Foreskin fibroblast (primary cell): ENCODE measurements at places on chromosomes 16 and 17.

DNA sequence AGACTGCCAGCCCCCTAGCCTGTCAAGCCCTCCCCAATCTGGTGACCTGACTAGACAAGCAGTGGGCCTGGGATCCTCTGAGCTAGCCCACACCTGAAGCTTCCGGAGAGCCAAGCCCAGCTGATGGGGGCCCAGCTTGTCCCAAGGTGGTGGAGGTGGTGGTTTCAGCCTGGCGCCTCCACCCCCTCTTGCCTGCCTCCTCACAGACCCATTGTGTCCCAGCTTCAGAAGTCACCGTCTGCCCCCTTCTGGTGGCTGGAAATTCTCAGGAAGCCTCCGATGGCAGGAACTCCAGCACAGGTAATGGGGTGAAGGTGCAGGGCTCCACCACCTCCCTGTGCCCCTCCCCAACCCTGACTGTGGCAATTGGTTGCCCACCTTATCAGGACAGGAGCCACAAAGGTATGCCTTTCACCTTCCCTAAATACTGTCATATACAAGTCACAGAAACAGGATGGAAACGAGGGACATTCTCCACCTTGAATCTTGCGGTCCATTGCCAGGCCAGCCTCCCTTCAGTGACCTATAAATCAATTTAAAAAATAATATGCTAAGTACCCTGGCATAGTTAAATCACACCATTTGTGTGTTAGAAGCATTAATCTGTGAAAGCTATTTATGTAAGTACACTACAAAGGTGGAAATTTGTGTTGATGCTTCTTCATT is 66.0 kb upstream of the ZNF423 start:
- DNase-seq: peak; percentile 54

- DNase-seq: no peak
Measured at GRCh38 chr17:58671969-58672368, 19.9 kb downstream of the TEX14 start.

DNA sequence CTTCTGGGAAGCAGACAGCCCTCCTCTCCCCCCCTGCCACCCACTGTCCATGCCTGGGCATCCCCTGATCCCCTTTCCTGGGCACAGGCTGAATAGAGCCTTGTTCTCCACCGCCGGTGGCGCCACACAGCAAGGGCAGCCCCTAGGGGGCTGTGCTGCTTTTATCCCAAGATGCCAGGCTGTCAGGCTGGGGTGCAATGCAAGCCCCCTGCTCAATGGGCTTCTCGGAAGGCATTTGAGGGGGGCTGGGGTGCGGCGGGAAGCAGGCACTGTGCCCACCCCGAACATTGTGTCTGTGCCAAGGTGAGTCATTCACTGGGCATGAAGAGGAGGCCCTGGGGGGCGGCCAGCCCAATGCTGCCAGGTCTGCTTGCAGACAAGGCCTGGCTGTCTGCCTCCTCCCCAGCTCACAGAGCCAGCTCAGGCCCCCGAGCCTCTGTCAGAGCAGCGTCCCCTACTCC is 1.5 kb upstream of the GFAP start:
- DNase-seq: peak; percentile 24

- DNase-seq: no peak
Measured at GRCh38 chr17:18993905-18994526, 10.5 kb downstream of the FAM83G start.

DNA sequence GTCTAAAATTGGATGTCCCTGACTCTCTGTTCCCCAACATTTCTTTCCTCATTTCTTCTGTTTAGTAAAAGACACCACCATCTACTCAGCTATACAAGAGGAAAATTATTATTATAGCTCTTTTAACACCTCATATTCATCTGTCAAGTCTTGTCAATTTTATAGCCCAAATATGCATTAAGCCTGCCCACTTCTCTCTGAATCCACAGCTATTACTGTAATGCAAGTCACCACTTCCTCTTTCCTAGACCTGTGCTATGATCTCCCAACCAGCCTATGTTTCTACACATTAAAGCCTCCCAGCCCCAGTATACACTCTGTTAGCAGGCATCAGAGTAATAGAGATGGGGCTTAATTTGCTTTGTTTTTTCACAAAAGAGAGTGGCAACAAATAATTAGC is 252.9 kb downstream of the GRIN2A start:
- no peak for DNase-seq

DNA sequence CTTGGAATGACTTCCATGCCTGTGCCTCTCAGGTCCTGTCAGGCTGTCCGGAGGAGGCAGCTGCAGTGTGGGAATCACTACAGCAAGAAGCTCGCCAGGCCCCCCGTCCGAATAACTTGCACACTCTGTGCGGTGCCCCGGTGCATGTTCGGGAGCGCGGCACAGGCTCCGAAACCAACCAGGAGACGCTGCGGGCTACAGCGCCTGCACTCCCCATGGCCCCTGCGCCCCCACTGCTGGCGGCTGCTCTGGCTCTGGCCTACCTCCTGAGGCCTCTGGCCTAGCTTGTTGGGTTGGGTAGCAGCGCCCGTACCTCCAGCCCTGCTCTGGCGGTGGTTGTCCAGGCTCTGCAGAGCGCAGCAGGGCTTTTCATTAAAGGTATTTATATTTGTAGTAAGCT is 1.3 kb downstream of the NRN1L start:
- DNase-seq: no peak

- DNase-seq: peak; percentile 99
Measured at GRCh38 chr17:44186307-44187130, at the start of gene TMUB2. TSS of gene TMUB2 (plus strand) at chr17:44186972. CDS start at chr17:44187709, 737 bp downstream.

DNA sequence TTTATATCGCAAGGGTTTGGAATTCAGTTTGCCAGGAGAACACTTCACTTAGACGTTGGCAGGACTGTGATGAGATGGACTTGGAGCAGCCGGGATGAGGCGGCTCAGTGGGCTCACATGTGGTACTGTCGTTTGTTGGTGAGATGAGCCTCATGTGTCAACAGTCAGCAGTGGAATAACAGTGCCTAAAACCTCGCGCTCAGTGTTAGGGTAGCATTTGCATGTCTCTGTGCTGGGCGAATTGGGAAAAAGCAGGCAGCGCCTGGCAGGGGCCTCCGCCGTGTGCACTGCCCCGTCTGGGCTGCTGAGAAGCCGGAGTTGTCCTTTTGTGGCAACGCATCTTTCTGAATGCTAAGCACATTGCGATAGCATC is 49.7 kb downstream of the CRISPLD2 start:
- DNase-seq: no peak

DNA sequence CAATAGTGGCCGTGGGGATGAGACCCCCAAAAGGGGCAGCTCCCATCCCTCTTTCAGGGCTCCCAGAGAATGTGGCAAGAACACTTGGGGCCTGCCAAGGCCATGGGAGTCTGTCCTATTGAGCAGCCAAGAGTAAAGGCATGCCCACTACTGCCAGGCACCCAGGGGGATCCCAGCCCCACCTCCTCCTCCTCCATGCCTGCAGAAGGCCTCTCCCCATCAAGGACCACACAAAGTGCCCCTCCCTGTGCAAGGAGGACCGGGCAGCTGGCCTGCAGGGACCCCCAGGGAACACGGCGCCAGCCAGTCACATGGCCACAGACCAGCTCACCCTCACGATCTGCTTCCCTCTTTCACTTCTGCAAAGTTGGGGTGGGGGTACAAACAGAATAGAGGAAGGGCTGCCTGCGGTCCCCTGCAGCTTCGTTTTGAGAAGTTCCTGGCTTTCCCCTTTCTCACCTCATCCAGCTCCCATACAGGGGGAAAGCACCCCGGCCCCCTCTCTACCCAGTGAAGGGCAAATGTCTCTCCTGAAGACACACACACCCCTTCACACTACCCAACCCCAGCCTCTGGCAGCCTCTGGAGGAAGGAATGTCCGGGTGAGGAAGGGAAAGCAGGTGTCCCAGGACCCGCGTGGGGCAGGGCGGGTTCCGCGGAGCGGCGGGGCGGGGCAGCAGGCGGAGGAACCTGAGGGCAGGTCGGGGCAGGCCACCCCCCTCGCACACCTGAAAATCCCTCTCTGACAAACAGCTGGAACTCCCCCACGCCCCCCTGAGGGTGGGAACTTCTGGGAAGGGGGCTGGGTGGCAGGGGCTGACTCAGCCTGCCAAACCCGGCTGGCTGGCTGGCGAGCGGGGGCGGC is 2.0 kb downstream of the PPP1R9B start:
- peak; percentile 71 for DNase-seq

- DNase-seq: peak; percentile 62
Measured at GRCh38 chr17:46167826-46168569, 25.2 kb downstream of the KANSL1 start.

DNA sequence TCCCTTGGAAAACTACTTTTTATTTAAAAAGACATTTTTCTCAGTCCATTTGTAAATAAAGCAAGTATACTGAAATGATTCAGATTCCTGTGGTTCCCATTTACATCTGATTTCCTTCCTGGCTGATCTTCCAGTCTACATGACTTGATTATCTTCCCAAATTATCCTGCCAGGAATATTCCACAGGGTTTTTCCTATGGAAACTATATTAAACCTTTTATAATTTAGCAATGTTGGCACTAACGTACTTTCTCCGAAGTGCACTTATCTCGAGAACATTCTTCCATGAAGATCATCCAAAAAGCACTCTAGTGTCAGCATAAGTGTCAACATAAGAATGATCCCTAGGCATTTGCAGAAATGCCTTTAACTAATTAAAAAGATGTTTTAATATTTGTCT is 347.7 kb upstream of the KIF2B start:
- no peak for DNase-seq

- DNase-seq: no peak
Measured at GRCh38 chr17:39701012-39701783, 1.3 kb downstream of the ERBB2 start.

DNA sequence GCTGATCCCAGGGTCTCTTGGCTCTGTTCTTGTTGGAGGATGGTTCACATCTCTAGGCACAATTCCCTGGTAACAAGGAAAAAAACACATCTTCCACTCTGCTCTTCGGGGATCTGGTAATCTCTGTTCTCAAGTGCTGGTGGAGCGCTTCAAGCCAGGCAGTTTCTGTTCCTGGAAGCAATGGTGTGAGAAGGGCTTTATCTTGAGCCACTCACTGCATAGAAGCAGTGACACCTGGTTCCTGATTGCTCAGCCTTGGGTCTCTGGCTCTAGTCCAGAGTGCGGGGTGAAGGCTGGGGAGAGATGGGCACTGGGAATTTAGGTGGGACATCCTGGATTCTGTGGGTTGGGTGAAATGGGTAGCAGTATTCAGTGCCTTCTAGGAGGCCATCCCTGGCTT is 14.1 kb downstream of the AKAP1 start:
- no peak for DNase-seq

- DNase-seq: no peak
Measured at GRCh38 chr16:16038950-16039349, 89.5 kb downstream of the ABCC1 start.

DNA sequence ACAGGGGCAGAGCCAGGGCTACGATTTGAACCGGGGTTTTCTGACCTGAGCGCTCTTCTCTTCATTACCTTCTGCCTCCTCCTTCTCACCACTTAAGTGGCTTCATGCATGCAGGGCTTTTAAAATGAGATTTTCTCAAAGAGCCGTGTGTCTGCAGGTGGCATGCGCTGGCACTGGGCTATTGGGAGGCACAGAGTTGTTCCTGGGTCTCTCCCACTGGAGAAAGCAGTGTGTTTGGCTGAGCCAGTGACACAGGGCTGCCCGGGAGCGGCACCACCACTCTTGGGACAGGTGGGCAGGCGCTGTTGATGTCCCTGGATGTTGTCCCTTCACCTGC is 218.8 kb upstream of the CHMP6 start:
- DNase-seq: no peak

- DNase-seq: no peak
Measured at GRCh38 chr16:64215730-64216129, 906.1 kb downstream of the CDH11 start.

GRCh38 chr17:63294776-63295175 is 151.3 kb downstream of the CYB561 start:
- no peak for DNase-seq

- DNase-seq: no peak
Measured at GRCh38 chr16:85046931-85047866, 19.6 kb downstream of the KIAA0513 start.

DNA sequence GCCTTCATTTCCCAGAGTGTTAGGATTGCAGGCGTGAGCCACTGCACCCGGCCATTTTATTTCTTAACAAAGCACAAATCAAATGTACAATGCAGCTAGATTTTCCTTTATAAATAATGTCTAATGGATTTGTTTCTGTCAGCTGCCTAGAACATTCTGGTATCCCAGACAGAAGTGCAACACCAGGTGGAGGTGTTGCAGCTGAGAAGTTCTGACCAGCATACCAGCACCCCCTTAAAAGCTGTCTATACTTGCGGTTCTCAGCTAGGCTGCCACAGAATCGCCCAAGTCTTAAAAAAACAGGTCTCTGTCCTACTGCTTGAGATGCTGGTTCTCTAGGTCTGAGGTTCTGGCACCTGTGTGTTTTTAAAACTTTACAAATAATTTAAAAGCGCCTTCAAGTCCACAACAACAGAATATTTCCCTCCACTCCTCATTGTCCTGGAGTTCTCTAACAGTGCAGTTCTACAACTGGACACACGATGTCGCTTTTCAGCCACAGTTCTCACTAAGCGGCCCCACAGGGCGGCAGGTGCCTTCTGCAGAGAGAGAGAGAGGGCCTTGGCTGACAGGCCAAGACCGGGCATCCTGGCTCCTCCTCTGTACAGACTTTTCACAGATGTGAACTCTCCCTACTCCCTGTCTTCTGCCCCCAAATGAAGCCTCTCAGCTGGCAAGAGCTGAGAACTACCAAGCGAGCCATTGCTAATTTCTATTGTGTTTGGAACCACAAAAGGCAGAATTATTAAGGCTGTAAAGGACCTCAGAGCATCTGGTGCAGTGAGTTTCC is 32.6 kb upstream of the MEOX1 start:
- peak; percentile 62 for DNase-seq

DNA sequence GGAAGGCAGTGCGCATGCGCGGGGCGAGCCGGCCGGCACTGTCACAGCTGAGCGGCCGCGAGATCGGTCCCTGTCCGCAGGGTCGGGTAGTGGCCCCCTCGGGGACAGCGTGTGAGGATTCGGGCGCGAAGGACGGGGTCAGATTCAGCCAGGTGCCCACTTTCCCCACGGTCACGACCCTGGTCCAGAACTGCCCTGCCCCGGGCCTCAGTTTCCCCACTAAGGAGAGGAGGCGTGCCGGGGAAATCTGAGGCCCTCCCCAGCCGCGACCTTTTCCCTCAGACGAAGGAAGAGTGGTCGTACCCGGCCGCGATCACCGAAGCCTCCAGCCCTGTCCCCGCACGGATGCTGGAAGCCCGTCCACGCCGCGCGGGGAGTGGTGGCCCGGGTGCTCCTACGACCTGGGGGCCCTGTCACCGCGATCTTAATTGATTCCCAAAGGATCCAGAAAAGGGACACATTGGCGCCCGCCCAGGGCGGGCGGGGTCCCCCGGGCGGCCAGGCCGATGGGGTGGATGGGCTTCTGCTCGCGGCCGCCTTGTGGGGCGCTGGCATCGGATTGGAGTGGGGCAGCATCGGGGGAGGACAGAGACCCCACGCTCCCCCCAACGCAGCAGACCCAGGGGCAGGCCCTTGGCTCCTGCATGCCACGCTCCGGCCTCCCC is 57.7 kb downstream of the SRL start:
- DNase-seq: no peak

DNA sequence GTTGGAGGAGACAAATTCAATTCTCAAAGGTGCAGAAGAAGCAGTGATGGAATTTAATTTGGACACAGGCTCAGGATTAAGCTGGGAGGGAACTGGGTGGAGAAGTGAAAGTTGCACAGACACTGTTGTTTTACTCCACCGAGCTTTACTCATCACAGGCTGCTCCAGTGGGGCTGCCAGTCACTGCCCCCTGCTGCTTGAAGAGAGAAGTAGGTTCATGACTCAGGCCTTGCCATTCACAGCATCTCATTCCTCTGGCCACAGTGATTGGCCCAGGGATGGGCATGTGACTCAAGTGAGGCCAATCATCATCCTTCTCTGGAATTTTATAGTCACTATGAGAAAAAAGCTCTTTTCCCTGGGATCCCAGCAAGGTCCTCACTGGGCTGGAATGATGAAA is 11.8 kb downstream of the GNAO1 start:
- DNase-seq: no peak
